ENCODE measurements at places on chromosomes 11 and 22. TPM values are rescaled to one million over a fixed set of nuclear protein-coding genes. Genes with fewer than 3 reads are reported as not detected.

Gene MCAM
- polyA plus RNA-seq = 58.3 TPM

Gene TRIM48
- polyA plus RNA-seq = not detected

Gene SYT7
- polyA plus RNA-seq = 24.6 TPM

Gene MB
- 2.7 TPM for polyA plus RNA-seq

Gene KCTD21
- polyA plus RNA-seq = 14.5 TPM

All from brain (organoid and tissue), 16 donors.